NCI-H2081 treated with DMSO at 0.1 percent for 48 hours (cell line): ENCODE measurements at places on chromosomes 2 and 18.

DNA sequence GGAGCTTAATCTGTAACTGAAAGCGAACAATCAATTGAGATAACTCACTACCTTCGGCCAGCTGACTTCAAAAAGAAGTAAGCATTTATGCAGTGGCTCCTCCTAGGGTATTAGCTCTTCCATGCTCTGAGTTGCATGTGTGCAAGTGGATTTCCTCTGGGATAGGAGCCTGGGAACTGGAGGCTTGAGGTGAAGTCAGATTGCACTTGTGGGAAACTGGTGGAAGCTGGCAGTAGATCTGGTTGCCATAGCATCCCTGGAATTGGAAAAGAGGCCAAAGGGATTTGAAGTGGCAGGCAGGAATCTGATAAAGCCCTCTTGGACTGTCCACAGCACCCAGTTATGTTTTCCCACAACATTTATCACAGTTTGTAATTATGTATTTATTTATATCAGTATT is 50.6 kb upstream of the FMNL2 start:
- no peak for DNase-seq

DNA sequence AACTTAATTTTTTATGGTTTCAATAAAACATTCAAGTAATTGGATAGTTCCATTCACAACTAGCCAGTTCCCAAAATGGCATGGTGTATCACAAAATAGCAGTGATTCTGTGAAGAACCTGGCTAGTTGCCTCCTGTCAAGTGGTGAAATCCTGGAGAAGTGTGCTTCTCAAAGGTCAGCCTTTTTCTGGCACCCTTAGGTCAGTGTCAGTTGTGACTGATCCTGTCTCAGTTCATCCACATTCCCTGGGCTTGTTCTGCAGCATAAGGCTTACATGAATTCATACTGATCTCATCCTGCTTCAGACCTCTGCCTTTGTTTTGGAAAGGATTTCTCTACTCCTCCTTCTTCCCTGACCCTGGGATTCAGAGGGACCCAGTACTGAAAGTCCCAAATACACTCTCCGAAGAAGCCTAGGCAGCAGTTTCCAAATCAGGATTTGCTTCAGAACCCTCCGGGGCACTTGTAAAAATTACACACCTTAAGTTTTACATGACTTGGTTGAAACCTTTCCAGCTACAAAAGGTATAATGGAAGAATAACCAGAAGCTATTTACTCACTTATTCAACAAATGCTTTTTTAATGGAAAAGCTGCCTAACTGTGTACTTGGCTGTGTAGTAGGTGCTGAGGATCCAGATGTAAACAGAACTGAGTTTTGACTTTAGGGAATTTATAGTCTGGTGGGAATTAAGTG is 11.0 kb downstream of the MAP3K20 start:
- no peak for DNase-seq

GRCh38 chr2:180412219-180412618 is 405.1 kb upstream of the CWC22 start:
- no peak for DNase-seq

- no peak for DNase-seq
Observed at GRCh38 chr2:122634256-122634655, 878.8 kb downstream of the TSN start.
